Caco-2 (cell line): ENCODE measurements at places on chromosomes 6 and 20. TPM values are rescaled to one million over a fixed set of nuclear protein-coding genes. Genes with fewer than 3 reads are reported as not detected.

The NR2E1 gene
- total RNA-seq = 1.3 and 1.4 TPM in 2 replicates

The DACT2 gene
- 18.6 and 21.1 TPM in 2 replicates for total RNA-seq

- DNase-seq = no peak
These were observed 12.0 kb upstream of the ABRACL start for GRCh38 chr6:139016337-139017213.

GRCh38 chr20:60882836-60883235, 369.2 kb upstream of the CDH4 start:
- peak; percentile 22 for DNase-seq
